ENCODE measurements at places on chromosomes 2 and 18.

GRCh38 chr2:174690026-174690425 is 74.2 kb downstream of the CHRNA1 start:
- no peak for DNase-seq

DNA sequence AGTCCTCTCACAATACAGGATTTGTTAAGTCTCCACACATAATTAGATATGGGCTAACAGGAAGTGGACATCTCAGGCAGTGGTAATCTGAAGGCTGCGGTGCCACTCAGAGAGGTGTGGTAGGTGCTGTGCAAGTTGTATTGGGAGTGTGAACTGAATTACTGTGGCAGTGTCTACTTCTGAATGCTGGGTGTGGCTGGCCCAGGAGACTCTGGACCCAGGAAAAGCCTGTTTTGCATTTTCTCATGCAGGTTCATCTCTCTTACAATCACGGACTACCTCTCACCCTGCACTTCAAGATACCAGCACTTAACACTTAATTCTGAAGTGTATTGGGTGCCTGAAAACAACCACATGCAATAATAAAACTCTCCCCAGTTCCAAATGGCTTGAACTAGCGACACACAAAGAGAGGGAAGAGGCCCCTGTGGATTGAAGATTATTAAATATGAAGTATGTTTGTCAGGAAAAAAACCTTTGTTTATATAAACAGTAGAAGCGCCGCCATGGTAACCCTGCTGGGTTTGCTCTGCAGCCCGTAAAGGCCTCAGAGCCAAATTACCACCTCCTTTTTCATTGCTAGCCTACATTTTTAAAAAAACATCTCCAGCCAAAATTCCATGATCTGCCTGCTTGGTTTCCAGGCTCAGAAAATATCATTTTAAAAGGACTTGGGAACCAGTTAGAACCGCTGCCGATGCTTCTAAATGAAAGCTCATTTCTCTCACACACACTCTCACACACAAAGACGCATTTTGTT is 77.5 kb downstream of the GFPT1 start:
- no peak for DNase-seq

DNA sequence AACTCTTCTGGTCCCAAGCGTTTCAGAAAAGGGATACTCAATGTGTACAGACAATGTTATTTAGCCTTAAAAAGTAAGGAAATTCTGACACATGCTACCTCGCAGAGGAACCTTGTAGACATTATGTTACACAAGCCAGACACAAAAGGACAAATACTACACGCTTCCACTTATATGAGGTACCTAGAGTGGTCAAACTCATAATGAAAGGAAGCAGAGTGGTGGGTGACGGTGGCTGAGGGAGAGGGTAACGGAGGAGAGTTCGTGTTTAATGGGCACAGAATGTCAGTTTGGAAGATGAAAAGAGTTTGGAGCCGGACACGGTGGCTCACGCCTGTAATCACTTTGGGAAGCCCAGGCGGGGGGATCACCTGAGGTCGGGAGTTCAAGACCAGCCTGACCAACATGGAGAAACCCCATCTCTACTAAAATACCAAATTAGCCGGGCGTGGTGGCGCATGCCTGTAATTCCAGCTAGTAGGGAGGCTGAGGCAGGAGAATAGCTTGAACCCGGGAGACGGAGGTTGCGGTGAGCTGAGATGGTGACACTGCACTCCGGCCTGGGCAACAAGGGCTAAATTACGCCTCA is 1.4 kb downstream of the MCM6 start:
- no peak for DNase-seq

- DNase-seq, result no peak
These were observed 256.7 kb downstream of the HDAC4 start for GRCh38 chr2:239143858-239144712.

DNA sequence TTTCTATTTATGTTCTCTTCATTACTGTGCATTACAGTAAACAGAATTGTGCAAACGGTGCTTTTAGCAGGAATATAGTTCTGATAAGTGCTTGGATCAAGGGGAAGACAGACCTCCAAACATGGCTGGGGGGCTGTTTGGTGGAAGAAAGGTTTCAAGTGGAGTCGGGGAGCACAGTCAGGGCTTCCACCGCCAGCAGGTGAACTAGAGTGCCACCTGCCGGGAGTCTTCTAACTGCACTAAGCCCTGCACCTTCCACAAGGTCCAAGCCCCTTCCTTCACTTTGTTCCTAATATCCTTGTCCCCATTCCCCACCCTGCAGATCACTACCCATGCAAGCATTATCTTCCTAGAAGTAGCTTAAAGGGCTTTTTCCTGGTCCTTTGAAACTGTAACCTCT is 11.1 kb downstream of the ONECUT2 start:
- DNase-seq, result no peak

DNA sequence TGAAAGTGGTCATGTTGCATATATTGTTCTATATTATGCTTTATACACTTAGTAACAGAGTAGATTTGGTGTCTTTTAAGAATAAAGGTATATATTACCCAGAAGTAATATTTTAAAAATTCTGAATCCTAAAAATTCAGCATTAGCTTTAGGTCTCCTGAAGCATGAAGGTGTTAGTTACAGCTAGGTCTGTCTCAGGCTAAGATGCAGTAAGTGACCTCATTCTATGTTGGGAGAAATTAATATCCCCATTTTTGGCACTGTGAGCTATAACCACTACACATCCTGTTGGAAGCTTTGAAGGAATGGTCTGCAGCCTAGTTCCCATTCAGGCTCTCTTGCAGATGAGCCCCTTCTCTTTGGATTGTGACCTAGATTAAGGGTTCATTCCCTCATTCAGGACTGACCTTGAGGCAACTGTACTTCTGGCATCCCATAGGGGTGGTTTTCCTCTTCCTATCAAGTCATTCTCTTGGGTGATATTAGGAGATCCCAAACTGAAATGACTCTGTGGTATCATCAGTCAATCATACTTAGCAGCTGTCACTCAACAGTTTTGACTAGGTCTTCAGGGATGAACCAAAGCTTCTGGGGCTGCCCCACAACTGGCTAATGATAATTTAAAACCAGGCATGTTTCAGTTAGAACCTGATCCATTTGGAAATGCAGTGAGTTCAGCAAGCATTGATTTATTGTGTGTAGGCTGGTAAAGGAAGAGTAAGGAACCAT is 117.7 kb downstream of the GPD2 start:
- DNase-seq, result no peak

GRCh38 chr2:17616405-17616804 is 75.9 kb downstream of the VSNL1 start:
- no peak for DNase-seq

Measured in stimulated activated CD8-positive, alpha-beta memory T cell treated with anti-CD3 and anti-CD28 coated beads, Interleukin-4, amount 100 ng/mL, for 1 hour (primary cell).